ENCODE measurements at places on chromosomes 2 and 18.

DNA sequence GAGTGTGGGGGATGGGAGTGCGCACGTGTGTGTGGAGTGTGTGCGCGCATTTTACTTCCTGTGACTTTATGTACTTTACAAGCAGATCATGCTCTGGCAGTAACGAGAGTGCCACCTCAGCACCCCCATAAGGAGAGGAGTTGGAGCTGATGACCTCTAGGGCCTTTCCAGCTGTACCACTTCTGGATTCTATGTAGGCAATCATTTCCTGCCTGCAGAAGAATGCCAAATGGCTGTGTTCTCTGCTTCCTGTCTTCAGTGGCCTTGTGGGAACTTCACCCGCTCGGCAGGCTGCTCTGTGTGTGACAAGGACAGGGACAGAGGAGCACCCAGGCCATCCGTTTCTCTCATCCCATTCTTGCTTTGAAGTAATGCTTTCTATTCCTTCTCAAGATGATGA, 22.8 kb upstream of the ZNF385B start:
- no peak for DNase-seq

- DNase-seq = no peak
These were observed 83.7 kb upstream of the RBM44 start for GRCh38 chr2:237714690-237715458.

DNA sequence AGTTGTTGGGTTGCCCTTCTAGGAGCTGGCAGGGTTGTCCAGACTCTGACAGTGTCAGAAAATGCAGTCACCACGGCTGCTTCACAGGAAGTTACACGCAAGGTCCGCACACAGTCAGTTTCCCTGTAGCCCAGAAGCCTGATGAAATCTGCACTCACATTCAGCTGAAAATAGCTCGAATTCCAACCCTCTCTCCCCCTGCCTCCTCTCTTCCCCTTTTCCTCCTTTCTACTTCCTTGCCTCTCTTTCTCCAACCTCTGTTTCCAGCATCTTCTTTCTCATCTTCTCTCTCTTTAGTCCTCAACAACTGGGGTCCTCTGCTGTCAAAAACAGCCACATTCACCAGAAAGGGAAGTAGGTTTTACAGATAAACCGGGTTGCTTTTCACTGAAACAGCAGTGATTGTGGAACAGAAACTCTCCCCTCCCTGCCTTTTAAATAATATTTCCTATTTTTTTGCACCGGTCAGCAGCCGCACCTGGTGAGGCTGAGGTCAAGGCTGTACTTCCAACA, 69.3 kb downstream of the BCL11A start:
- peak; percentile 57 for DNase-seq

GRCh38 chr2:122596598-122596997, 841.1 kb downstream of the TSN start:
- DNase-seq = no peak

DNA sequence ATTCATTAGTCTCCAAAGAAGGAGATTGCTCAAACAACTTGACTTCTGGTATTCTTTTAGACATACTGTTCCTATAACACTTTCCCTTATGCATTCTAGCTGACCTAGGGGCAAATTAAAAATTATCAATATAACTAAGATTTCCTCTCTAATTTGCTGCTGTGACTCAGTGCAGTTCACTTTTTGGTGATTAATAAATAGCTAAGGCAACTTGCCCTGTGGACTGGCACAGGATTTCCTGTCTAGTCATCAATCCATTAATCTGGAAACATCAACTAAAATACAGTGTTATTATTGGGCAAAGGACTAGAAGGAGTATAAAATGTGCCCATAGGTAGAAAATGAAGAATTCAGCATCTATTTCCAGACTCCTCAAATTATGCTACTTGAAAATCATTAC, 83.5 kb upstream of the SERPINE2 start:
- DNase-seq = no peak

DNA sequence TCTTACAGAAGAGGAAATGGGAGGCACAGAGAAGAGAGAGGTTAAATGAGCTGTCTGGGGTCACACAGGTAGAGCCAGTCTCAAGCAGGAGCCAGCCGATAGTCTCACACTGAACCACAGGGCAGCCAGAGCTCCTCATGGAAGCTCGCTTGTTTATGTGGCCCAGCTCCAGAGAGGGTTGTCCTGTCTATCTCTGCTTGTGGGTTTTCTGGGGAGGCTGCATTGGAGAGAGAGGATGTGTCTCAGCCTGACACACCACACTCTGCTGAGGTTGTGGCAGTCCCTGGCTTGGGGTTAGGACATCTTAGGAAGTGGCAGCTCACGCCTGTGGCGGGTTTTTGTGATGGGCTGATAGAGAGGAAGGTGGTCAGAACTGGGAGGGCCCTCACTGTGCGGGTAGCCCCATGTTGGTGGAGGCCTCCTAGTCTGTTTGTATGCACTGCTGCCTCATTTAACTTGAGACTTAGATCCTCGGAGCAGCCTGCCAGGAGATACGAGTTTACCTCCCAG, 52.3 kb downstream of the TCF7L1 start:
- DNase-seq = no peak

DNA sequence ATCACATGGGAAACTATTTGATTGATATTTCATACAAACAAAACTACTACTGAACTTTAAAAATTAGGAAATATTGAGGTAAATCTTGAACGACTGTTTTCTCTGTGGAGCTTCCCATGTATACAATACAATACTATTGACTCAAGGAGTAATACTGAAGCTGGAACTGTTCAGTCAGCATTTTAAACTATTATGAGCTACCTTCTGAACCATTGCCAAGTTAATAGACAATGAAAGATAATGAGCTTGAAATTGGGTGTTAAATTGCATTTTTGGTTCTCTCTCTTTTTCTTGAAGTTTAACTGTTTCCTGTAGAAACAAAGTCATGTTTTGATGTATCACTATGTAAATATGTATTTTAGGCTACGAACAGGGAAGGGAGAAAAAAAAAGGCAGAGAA, 569.2 kb downstream of the ZEB2 start:
- DNase-seq = no peak

DNA sequence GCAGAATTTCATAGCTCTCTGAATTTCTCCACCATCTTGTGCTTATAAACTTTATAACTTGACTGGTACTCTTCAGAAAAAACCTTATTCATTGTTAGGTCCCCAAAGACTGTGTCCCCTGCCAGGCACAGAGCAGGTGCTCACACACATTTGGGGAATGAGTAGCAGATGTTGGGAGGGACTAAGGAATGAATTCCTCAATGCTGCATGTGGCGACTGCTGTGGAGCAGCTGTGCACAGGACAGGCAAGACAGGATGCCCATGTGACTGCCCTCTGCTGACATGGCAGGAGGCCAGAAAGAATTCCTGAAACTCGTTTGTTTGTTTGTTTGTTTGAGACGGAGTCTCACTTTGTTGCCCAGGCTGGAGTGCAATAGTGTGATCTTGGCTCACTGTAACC, 122.3 kb upstream of the ITGA6 start:
- DNase-seq = no peak

GRCh38 chr18:57792631-57793301, 10.3 kb downstream of the ATP8B1 start:
- no peak for DNase-seq

- no peak for DNase-seq
These were observed 45.1 kb upstream of the SCLY start for GRCh38 chr2:238015705-238016104.

GRCh38 chr2:127681976-127682857, 6.9 kb upstream of the LIMS2 start:
- DNase-seq = no peak

DNA sequence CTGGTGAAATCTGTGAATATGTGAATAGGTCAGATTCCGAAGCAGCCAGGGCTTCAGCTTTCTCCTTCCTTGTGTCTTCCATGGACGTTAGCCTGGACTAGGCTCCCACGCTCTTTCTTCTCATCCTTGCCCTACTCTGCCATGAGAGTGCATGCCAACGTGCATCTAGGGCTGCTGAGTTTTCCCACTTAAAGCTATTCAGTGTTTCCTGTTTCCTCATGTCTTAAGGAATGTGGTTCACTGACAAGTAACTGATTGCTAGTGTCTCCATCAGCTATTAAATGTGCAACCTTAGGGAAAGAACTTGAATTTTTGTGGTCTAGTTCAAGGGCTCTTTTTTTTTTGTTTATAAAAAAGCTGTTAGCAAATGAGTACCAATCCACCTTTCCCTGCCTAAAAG, 642.3 kb upstream of the LINC00305 start:
- no peak for DNase-seq

- DNase-seq = no peak
These were observed 2114.1 kb upstream of the PIK3C3 start for GRCh38 chr18:39840856-39841481.

DNA sequence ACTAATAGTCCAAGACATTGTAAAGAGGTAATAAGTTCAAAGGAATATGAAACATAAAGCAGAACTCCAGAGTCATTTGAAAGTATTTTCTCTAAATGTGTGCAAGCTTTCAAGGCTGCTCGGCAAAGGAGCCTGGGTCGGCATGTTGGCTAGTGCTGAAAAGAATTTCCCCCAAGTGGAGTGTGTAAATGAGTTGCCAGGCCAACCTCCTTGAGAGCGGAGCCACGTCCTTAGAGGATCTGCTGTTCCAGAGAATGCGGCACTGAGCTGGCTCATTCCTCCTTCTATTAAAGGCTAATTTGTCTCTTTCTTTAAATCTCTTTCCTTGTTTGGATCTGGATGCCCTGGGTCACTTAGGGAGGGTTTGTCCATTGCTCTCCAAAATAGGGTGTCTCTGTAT, 127.5 kb downstream of the RDH14 start:
- no peak for DNase-seq

- no peak for DNase-seq
These were observed 62.9 kb upstream of the SERPINE2 start for GRCh38 chr2:224101820-224102630.

- DNase-seq = no peak
These were observed 137.6 kb upstream of the BCL2L11 start for GRCh38 chr2:110983133-110983532.

DNA sequence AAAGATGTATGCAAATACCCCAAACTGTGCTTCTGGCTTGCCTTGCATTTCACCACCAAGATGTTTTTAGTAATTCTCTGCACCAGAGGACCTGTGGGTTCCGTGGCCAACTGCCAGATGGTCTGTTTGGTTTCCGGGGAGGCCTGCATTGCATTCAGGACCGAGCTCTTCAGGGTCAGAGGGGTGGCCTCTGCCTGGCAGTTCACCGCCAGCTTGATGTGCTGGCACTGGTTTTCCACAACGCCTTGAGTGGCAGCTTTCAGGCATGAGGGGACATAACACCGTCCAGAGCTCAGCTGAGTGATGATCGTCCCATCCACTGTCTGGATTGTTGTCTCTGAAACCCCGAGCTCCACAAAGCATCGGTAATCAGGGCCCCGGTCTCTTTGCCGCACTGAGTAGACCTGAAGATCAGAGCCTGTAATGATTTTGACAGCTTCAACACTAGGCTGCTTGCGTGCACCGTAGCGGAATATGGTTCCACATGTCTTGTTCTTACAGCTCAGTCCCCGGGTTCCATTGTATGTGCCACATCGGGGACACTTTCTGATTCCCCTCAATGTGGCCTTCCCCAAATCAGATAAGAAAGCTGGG, 9.4 kb downstream of the C2orf42 start:
- DNase-seq = no peak

GRCh38 chr2:163949693-163950092, 213.9 kb upstream of the FIGN start:
- DNase-seq = no peak

GRCh38 chr18:6650127-6650507, 79.4 kb upstream of the ARHGAP28 start:
- no peak for DNase-seq

GRCh38 chr18:36811955-36812354, 16.8 kb downstream of the TPGS2 start:
- no peak for DNase-seq

DNA sequence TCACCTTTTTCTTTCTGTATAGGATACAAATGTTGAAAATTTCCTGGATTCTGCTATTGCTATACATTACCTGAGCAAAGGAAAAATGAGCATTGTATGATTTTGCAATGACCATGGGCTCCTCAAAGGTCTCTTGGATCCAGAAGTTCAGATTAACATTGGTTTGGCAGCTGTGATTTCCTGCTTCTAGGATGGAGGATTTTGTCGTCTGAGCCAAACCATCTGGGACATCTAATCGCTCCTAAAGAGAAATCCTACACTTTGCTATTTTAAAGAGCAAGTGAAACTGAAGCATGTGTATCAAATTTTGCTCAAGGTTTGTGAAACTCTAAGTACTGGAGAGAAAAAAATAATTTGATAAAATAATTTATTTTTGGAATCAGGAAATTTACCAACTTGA, 115.1 kb upstream of the ST6GAL2 start:
- no peak for DNase-seq

DNA sequence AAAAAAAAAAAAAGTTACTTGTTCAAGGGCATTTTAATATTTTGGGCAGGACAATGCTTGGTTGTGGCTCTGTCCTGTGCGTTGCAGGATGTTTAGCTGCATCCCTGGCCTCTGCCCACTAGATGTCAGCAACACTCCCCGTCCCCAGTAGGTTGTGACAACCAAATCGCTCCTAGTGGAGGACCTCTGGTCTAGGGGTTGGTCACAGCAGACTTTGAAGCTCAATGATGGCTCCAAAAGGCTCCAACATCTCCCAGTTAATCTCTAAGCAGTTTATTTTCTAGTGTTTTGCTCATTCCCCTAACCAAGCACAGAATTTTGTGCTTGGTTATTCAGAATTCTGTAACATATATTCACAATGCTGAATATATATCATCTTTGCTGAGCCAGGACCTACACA, 67.0 kb downstream of the CHRNA1 start:
- peak; percentile 80 for DNase-seq

DNA sequence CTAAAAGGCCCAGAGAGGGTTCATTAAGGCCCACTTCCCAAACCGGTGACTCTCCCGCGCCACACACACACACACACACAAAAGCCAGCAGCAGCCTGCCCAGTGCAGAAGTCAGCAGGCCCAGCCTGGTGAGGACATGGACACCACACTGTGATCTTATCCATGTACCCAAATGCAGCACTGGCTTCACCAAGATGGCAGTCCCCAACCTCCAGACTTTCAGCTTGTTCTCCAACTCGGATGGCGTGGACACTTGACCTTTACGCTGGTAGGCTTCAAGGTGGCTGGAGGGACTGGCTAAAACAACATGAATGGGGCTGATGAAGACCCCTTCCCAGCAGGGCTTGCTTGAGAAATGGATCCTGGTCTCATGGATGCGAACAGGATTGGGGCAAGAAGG, 50.4 kb downstream of the TNS1 start:
- DNase-seq = no peak

DNA sequence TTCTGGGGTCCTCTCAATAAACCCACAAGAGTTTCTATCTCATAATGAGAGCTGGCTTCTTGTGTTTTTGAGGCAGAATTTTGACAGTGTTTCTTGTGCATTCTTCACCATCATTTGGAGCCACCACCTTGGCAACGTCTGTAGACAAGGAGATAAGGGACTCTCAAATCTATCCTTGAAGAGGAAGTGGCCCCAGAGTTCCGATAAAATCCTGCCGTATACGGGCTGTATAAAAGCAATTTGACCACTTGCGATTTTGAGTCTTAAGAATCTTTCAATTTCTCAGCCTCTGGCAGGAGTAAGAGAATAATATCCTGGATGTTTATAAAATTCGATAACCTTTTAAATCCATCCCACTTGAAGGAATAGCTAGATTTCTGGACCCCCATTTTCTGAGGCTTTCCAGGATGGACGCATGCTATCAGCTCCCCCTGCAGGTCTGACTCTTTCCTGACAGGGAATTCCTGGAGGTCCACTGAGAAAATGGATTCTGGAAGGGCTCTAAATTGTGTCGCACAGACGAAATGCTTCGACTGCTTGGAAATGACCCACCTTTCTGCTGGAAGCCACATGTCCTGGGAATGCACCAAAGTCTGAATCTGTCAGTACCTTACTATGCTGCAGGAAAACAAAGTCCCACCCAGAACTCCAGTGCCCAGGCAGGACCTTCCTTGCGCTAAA, 54.1 kb downstream of the E2F6 start:
- no peak for DNase-seq

- no peak for DNase-seq
These were observed 13.4 kb upstream of the ITGB6 start for GRCh38 chr2:160213511-160213910.

Data from CD4-positive, alpha-beta T cell (primary cell).